ENCODE measurements at places on chromosomes 7 and 10.

- DNase-seq = no peak
These were observed 56.1 kb upstream of the GRB10 start for GRCh38 chr7:50838675-50839377.

DNA sequence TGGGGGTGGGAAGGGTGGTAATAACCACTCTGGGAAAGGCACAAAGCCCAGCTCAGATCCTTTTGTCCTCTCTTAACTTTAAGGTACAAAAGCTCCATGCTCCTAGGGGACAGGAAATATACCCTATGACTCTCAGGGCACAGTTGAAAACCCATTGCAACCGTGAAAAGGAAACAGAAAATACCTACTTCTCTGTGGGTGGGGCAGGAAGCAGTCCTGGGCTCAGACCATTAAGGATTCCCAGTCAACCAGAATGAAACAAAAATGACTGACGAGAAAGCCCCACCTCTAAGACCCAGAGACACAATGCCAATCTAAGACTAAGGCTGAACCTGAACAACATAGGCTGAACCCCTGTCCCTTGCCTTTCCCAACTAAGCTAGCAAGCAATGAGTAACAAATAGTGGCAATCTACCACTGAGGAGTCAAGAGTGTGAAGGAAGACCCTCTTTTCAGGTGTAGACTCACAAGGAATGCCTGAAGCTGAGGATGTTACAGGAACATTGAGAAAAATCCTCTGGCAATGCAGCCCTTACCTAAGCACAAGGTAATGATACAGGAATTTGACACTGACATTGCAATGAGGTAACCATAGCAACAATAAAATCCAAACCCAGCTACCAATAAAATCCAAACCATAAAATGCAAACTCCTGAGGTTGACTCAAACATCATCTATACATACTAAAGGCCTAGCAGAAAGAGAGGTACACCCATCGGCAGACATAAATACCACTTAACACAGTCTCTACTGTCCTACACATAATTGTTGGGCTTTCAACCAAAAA lies 380.1 kb downstream of the HPSE2 start:
- DNase-seq = no peak

DNA sequence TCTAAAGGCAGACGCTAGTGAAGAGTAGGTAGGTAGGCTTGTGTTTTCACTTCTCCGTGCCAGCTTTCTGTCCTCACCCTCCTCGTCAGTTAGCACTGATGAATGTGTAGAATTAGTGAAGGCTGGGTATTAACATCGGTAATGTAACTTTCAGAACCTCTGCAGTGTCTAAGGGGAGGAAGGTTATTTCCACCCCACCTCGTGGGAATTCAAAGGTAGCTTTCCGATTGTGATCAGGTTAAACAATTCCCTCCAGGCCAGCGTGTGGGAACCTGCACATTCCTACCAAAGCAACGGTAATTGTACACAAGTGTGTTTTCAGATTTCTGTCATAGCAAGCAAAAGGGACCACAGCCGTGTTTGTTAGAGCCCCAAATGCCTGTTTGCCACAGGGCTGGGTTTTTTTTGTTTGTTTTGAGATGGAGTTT lies 405.0 kb upstream of the GALNT17 start:
- no peak for DNase-seq

DNA sequence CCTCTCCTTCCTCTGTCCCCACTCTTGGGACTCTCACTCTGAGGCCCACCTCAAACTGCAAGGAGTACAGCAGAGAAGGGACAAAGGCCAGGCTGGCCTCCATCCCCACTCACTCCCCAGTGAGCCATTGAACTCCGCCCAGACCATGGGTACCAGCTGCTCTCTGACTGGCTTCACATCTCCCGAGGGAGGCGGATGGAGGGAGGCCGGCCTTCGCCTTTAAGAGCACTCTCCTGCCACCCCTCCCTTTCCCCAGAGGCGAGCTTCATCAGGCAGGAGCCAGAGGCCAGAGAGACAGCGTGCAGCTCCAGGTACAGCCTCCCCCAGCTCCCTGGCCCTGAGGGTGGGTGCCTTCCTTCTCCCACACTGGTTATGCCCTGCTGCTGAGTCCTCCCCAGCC lies 1.8 kb upstream of the LDB3 start:
- DNase-seq = no peak

DNA sequence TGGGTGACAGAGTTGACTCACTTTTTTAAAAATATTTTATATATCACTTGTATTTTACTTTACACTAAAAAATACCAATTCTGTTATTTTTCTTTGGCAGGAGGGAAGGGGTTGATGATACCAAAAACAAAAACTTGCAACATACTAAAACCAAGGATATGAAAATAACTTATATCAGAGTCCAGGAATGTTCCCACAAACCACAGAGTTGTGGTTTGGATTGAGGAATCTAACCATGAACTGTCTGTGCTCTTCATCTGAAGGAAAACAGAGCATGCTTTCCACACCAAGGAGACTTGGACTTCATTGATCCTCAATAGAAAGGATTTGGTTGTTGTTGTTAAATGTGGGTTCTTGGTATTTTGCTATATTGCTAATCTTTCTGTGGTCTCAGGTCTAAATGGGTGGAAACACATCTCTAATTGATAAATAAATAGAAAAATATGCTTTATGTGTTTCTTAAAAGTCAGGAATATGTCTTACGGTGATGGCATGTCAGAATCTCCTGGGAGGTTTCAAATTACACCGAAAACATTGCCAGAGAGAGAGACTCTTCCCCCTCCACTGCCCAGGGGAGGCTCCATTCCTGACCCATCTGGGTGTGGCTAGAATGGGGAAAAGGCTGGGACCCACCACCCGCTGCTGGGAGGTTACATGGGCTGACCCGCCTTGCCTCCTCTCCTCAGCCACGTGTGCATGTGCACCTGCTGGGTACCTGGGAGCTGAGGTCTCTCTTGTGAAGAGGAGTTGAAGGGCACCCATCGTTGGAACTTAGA lies 46.9 kb upstream of the STK17A start:
- no peak for DNase-seq

- no peak for DNase-seq
These were observed 44.1 kb downstream of the HGF start for GRCh38 chr7:81725812-81726127.

DNA sequence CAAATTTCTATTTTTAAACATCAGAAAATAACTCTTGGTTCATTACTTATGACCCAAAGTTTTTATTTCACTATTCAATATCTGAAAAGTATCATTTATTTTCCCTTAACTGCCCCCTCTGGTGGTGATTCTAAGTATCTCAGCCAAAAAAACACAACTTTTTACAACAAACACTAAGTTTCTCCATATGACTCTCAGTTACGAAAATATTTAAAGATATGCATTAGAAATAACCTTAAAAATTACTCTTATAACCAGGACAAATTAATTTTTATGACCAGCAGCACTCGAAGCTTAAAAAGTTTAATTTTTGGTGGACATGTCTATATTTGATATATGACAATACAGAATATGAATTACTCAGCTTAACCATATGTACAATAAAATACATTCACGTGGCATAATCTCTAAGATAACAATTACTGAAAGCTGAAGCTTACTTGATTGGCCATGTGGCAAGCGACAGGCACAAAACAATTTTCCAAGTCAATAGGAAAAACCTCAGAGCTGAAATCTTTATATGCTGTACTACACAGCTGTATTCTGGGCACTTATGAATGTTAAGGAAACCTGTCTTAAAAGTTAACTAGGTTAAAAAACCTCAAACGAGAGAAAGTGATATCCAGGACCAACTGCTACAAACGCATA lies 2.3 kb downstream of the HNRNPA2B1 start:
- DNase-seq = no peak

- DNase-seq = no peak
These were observed 935.3 kb upstream of the PHF14 start for GRCh38 chr7:10038351-10038750.

DNA sequence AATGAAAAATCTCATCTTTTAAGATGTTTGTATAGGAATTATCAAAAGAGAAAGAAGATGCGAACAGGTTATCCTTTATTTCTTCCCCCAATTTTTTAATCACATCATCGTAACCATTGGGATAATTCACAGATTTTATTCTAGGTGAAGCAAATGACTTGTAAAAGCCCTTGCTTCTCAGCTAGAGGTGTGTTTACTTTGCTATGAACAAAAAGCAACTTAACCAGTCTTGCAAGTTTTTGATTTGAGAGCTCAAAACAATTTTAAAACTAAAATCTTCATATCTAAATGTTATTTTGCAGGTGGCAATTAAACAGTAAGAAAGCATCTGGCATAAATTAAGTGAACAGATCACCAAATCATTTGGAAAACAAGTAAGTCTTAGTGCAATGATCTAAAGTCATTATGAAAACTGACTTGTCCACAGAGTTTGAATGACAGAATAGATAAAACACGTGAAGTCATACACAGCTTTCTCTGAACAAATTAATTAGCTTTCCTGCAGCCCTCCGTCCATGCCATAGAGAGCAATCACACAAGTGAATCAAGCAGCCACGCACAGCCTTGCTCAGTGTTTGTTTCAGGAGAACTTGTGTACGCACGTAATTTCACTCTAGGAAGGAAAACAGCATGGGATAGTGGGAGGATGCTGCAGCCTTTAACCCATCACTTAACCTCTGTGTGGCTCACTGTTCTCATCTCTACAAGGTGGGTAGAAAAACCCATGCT lies 85.0 kb upstream of the ZNF800 start:
- no peak for DNase-seq

- DNase-seq = no peak
These were observed 954.7 kb upstream of the GHITM start for GRCh38 chr10:83184641-83185040.

- peak; percentile 36 for DNase-seq
These were observed 4.8 kb downstream of the ECHDC3 start for GRCh38 chr10:11746883-11747539.

- no peak for DNase-seq
These were observed 71.2 kb downstream of the GRID1 start for GRCh38 chr10:86295351-86295750.

DNA sequence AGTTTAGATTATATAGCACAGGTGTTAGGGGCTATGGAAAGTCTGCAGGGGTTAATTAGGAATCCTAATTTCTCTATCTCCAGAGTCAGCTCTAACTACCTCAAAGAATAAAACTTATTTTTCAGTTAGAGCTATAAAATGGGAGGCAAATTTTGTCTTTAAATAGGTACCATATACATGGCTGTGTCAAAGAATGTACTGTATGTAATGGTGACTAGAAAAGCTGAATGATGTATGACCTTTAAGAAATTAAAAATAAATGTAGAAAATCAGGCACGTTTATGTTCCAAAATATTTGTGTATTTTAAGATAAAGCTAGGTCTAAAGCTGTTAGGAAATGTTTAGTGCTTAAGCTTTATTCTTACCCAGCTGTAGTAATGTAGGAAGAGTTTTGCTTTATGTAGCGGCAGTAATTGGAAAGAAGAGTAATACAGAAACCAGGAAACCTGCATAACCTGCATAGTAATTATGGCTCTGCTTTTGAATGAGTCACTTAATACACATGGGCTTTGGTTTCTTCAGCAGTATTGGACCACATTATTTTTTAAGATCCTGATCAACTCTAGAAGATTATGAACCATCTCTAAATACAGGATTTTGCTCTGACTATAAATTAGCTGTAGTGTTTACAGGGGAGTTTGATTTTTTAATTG lies 85.0 kb downstream of the KMT2E start:
- no peak for DNase-seq

- no peak for DNase-seq
These were observed 442.1 kb upstream of the FOXK1 start for GRCh38 chr7:4240042-4240441.

GRCh38 chr7:91243591-91244301 lies 20.5 kb upstream of the FZD1 start:
- DNase-seq = no peak

DNA sequence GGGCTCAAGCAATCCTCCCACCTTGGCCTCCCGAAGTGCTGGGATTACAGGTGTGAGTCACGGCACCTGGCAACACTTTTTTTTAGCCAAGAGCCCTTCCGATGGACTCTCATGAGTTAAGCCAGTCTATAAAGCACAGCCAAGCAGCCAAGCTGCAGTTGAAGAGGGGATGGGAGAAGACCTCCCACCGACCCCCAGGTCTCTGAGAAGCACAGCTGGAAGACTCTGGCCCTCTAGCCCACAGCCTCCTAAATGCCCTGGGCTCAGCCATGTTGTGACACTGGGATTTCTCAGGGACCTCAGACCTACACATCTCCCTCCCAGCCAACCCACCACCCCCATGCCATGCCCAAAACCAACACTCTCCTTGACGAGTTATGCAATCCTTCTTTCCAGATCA lies 31.1 kb downstream of the CALML3 start:
- no peak for DNase-seq

DNA sequence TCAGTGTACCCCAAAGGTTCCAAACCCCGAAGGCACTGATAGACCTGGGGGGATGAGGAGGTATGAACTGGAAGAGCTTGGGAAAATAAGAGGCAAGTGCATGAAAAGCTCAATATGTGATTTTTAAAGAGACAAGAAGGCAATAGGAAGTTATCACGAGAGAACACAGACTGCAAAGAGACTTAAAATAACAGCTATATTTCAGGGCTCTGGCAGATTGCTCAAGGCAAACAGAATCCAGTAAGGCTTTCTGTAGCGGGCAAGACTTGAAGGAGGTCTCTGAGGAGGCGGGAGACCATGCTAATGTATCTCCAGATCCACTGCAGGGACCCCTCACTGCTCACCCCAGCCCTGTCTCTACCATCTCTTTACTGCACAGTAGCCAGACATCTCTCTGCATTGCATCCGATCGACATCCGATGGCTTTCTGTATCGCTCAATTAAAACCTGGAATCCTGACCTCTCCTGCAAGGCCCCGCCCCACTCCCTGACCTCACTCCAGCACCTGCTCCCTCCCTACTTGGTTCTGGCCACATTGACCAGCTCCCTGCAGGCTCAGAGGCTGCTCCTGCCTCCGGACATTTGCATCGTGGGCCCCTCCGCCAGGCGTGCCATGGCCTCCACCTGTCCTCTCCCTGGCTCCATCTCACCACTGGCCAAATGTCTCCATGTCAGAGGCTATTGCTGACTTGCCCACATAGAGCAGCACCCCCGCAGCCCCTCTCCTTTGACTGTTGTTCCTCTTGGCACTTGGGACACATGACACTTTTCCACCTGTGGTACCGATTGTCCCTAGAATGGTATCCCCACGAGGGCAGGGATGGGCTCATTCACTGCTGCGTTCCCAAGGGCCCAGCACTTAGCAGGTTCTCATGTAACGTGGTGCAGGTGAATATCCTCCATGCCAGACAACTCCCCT lies 118.0 kb downstream of the PRKAG2 start:
- DNase-seq = no peak

DNA sequence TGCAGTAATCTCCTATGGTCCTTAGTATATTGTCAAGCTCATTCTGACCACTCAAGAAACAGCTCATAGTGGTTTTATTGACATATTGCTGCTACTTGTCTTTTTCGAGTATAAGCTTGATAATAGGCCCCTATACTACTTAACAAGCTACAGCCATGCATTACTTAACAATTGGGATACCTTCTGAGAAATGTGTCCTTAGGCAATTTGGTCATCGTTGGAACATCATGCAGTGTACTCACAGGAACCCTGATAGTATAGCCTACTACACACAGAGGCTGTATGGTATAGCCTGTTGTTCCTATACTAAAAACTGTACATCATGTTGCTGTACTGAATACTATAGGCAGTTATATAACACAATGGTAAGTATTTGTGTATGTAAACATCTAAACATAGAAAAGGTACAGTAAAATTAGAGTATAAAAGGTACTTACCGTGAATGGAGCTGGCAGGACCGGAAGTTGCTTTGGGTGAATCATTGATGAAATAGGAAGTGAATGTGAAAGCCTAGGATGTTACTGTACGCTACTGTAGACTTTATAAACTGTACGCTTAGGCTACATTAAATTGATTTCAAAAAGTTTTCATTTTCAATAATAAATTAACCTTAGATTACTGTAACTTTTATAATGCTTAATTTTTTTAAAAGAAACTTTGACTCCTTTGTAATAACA lies 160.9 kb downstream of the LRRC4 start:
- peak; percentile 26 for DNase-seq

- no peak for DNase-seq
These were observed 4.8 kb downstream of the IMPDH1 start for GRCh38 chr7:128404886-128405470.

Data from HL-60 (cell line).